ENCODE measurements at places on chromosomes 16 and 17.

DNA sequence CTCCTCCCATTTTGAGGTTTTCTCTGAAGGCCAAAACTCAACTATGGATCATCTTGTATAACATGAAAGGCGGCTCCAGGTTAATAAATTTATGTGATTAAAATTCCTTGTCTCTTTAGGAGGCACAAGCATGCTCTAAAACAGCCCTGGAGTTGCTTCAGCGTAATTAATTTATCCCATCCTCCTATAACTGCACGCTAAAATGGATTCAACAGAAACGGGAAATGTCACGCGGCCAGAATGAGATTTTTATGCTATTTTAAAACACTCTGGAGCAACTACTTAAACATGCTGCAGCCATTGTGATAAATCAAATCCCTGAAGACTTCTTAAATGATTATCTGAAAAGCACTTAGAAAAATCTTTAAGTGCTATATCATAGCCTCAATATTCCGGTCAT, 106.6 kb downstream of the ADAMTS18 start:
- no peak for DNase-seq

- DNase-seq: no peak
These were observed 1.1 kb upstream of the CACNG1 start for GRCh38 chr17:67043283-67043682.

GRCh38 chr16:50607447-50607846, 59.3 kb downstream of the NKD1 start:
- no peak for DNase-seq

GRCh38 chr17:42680331-42680808, 1.3 kb downstream of the CCR10 start:
- DNase-seq: peak; percentile 60

GRCh38 chr17:48067245-48067644, 19.1 kb downstream of the NFE2L1 start:
- no peak for DNase-seq

DNA sequence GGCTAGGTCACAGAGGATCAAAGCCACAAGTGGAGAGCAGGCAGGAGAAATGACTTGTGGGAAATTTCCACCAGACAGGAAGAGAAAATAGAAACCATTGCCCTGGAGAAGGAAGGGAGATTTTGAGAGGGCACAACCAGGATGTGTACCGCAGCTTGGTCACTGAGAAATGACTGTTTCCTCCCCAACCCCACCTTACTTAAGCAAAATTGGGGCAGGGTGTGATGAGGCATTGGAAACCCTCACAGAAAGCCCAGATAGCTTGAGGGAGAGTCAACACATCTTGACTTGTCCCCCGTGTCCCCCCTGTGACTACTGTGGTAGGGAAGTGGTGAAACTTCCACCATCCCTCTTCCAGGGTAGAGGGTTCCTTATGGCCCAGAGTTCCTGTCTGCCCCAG, 113.5 kb upstream of the FAM20A start:
- DNase-seq: no peak

DNA sequence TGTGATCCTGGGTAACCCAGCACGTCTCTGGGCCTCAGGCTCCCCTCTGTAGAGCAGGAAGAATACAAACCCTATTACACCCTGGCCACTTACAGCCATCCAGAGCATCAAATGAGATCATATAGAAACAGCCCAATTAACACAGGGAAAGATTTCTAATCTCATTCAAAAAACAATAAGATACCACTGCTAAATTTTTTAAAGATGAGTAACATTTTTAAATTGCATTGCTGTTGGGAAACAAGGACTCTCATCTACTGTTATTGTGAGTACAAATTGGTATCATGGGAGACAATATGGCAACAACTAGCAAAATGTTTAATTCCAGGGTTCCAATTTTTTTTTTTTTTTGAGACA, 41.1 kb downstream of the SRL start:
- DNase-seq: no peak

DNA sequence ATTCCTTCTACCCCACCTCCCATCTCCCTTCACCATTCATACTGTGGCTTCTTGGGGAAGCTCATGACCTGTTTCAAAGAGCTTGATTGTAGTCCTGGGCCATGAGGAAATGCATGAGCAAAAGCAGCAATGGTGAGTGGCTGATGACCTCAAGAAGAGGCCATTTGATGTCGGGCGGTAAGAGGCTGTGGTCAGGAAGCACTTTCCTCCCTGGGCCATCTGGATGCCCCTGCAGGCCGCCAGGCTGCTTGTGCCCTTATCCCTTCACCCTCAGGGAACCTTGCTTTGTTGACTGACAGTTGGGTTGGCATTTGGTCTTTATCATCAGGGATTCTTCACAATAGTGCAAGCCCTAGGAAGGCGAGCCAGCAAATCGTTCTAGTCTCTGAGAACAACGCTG, 78.3 kb upstream of the TBX2 start:
- DNase-seq: no peak

DNA sequence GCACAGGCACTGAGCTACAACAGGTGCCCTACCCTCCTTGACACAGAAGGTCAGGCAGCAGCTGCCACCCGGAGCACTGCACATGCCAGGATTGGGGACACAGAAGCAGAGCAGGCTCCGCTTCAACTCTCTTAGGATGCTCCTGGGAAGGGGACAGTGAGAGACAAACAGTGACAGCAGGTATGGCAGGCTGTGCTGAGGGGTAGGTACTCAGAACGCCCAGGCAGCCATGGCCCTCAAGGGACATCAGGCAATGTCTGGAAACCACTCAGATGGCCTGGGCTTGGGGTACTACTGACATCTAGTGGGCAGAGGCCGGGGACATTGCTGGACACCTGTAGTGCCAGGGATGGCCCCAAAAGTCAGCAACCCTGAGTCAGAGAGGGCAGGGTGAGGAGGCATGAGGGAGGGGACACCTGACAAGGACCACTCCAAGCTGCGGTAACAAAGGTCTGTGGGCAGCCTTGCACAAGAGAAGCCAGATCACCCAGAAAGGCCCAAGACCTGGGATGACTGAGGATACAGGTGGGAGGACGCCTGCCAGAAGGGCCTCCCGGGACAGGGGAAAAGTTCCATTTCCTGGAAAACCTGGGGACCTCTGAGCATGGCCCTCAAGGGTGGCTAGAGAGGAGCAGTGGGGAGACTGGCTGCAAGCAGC, 21.2 kb downstream of the PEMT start:
- DNase-seq: no peak

DNA sequence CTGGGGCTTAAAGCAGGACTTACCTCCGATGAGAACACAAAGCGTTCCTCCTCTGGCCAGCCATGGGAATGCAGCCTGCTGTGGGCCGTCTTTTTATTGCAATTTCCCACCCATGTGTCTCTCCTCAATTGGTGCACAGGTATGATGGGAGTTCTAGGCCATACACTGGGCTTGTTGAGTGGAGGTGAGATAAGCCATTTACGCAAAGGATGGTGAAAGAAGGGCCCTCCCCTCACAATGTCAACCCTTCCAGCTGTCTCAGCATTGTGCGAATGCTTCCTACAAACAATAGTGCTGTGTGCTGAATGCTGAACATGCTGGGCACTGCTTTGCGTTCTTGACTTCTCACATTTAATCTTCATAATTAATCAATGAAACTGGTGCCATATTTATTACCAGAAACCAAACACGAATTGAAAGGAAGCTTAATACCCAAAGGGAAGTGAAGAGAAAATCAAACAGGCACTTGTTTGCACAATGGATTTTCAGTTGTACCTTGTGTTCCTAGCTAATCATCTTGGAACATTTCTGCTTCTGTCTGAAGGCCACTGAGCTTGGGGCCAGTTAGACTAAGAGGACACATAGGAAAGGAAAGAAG, at the start of gene GP2:
GP2 (minus strand) TSS at position 70 of the 598 bp plus-strand sequence. CDS start 1,082 bp downstream, outside the sequence.
- no peak for DNase-seq

DNA sequence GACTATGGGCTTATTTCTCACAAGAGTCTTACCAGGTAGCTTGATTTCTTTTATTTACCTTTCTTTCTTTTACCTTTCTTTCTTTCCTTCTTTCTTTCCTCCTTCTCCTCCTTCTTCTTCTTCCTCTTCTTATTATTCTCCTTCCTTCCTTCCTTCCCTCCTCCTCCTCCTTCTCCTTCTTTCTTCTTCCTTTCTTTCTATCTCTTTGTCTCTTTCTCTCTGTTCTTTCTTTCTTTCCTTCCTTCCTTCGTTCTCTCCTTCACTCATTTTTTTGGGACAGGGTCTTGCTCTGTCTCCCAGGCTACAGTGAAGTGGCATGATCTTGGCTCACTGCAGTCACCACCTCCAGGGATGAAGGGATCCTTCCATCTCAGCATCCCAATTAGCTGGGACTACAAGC, 363.6 kb upstream of the MAF start:
- DNase-seq: no peak

DNA sequence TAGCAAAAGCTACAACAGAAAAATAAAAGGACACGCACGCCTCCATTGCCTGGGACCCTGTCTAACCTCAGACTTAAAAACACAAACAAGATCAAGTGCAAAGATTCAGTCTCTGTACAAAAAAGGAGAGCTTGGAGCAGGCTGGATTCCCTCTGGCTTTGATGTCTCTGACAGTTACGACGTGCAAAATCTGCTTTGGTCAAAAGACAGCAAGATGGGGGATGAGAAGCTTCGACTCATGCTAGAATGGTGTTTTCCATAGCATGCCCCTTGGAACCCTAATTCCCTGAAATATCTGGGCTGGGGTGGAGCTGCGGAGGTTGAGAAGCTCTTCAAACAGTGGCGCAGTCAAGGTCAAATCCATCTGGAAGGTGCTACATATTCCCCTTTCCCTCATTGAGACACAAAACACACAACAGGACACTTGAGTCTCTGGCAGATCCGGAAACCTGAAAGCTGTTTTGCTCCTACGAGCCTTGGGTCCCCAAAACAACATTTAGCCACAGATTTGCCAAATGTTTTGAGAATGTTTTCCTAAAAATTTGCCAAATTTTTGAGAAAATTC, 9.1 kb downstream of the MYH11 start:
- no peak for DNase-seq

DNA sequence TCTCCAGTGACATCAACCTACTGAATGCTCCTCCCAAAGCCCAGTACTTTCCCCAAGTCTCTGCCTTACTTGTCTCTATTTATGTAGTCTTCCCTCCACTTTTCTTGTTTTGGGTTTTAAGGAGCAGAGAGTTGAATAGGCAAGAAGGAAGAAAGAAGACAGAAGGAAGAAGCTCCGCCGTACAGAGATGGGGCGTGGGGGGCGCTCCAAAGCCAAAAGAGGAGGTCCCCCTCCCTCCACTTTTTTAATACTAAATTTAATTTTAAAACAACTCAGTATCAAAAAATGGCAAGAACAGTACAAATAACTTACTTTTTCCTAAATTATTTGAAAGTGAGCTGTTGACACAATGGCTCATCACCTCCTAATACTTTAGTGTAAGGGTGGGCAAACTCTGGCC, 4.6 kb downstream of the EFTUD2 start:
- no peak for DNase-seq

DNA sequence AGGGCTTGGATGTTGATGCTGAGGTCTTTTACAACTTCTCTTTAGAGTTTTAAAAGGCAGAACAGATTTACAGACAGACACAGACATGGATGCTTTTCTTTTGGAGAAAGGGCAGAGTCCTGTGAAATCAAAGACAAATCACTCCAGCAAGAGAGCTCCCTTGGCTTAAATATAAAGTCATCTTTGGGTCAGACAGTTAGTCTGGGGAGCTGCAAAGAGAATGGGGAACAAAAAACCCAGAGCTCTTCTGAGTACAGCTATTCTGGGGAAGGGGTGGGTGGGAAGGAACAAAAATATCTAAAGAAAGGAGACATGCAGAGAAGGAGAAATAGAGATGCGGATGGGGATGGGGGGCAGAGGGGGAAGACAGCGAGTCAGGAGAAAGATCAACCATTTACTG, 266.6 kb downstream of the XYLT1 start:
- no peak for DNase-seq
